NCI-H2081 (cell line): ENCODE measurements at places on chromosomes 7 and 10.

DNA sequence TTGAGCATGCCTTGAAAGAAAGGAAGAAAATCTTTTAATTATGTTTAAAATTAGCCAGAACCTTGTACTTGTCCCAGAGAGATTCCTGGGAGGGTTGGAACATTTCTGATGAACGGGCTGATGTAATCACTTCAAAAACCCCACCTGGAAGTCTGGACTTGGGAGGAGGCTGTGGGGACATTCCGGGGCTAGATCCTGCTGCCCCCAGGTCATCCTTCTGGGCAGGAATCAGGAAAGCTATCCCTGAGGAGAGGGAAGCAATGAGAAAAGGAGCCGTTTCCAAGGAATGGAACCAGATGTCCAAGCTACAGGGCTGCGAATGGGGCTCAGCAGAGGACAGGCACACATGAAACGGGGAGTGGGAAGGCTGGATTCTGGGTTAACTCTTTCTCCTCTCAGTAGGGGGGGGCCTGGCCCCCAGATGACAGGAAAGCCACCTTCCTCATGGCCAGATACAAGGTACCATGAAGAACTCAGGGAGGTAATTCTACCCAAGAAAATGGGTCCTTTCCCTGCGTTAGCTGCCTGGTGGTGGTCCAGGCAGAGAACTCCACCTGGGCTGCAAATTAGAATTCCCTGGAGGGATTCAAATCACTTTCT lies 280.1 kb downstream of the TCF7L2 start:
- DNase-seq: no peak

DNA sequence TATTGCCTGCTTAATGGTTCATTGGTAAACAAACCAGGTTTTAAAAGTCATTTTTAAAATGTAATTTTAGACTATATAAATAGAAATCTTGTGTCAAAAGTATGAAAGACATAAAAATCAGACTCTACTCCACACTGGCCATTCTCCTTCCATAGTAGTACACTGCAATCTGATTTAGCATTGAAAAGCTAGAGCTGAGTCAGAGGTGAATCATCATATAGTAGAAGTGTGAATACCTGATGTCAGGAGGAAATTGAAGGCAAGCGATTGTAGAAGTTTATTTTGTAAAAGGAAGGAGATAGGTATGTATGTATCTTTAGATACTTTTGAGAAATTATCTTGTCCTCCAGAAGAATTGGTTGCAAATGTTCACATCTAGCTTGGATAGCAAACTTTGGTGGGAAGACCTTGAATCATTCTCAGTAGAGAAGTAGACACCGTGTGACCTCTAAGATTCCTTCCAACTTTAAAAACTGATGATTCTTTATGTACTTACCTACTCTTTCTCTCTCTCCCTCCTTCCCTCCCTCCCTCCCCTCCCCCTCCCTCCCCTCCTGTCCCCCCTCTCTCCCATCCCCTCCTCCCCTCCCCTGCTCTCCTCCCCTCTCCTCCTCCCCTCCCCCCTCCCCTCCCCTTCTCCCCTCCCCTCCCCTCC lies 88.1 kb downstream of the BTAF1 start:
- DNase-seq: no peak

GRCh38 chr10:131155218-131155875 lies 156.2 kb downstream of the TCERG1L start:
- DNase-seq: no peak

DNA sequence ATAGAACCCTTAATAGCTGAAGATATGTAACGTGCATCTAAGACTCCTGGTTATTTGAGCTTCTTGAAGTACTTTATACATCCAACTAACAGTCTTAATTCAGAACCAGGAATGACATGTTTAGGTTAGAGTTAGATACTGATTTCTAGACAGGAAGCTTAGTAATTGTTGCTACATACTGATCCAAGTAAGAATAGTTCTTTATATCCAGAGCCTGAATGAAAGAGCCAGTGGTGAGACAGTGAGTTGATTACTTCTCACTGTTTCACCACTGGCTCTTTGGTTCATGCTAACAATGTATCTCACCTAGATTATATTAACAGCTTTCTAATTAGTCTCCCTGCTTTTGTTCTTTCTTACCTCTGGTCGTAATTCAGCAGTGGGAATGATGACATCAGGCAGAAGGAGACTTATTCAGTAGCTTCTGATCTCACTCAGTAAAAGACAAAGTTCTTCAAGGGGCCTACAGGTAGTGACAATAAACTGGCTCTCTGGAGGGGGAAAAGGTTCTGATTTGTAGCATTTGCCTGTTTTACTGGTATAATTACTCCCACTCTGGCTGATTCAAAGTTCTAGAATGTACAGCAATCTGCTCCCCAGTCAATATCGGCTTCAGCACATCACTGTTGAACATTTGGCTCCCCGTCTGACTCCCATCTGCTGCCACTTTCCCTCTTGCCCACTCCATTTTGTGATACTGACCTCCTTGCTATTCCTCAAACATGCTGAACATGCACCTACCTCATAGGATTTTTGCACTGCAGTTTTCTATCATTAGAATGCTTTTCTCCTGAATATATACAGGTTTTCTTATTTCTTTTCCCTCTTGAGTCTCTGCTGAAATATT lies 29.1 kb downstream of the MCU start:
- DNase-seq: no peak

DNA sequence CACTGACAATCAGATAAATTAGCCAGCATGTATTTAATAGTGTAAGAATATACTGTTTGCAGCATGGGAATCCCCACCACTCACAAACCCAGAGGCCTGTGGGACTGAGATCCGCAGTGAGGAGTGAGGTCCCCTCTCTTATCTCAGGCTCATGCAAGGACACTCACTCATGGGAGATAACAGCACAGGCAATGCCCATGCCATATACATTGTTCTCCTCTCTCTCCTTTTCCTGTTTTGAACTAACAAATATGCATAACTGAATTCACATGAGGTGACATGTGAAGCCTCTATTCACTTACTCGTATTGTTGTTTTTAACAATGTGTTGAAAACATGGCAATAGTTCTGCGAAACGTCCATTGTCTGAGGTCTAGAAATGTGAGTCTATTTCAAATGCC lies 230.5 kb downstream of the ARHGAP21 start:
- DNase-seq: no peak

DNA sequence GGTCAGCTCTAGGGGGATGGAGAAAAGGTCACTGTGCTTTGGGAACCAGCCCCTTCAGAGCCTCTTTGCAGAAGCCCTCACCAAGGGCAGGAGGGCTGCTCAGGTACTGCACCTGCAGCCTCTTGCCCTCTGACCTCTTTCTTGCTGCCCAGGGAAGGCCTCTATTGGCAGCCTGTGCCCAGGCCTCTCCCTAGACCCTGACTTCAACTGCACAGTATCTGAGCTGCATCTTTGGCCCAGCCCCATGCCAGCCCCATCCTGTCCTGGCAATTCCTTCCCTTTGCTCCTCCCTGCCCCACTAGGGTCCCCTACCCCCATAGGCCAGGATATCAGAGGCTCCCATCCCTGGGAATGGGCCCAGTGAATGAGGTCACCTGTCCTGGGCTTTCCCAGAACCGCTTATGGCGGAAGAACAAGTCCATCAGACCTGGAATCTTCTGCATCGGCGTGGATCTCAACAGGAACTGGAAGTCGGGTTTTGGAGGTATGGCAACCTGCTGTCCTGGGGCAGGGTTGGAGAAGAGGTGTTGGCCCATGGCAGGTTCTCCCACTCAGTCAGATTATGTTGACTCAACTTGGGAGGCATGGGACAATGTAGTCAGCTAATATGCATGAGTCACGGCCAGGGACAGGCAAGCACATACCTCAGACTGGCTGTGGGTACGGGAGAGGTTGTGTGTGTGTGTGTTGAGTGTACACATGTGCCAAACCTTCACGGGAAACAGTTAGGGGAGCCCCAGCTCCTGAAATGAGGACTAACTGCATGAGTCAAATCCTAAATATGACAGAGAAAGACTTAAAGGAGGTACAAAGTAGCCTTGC lies 17.1 kb upstream of the CPA1 start:
- no peak for DNase-seq

- no peak for DNase-seq
Observed at GRCh38 chr7:147423875-147424274, 1166.7 kb upstream of the C7orf33 start.

GRCh38 chr7:79862447-79863210 lies 272.0 kb upstream of the GNAI1 start:
- no peak for DNase-seq

- no peak for DNase-seq
Observed at GRCh38 chr10:26755443-26755903, 58.0 kb downstream of the PDSS1 start.

- no peak for DNase-seq
Observed at GRCh38 chr10:96285331-96285752, 14.0 kb upstream of the BLNK start.

DNA sequence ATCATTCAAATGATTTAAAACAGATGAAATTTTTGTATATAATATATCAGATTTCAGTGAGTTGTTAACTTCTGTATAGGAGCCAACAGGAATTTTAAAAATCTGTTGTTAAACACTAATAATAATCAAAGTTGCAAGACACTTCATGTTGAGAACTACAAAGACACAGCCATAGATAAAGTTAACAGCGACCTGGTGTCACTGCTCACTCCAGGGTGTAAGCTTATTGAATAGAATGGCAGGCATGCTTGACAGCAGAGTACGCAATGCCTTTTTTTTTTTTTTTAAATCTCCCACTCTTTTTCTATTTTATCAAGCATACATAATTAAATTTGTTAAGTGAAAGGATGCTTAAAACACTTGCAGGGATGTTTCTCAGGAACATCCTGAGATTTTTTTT lies 32.0 kb downstream of the PCDH15 start:
- DNase-seq: no peak

DNA sequence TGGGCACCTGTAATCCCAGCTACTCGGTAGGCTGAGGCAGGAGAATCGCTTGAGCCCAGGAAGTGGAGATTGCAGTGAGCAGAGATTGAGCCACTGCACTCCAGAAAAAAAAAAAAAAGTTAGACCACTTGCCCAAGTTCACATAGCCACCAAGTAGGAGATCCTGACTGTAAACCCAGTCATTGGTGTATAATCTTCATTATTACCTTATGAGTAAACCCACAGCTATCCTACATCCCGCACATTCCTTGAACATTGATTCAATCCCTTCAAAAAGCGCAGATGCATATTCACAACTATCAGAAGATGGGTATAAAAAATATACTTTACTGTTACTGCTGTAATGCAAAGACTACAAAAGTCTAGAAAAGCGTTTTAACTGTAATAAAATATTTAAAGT lies 512.9 kb downstream of the SUGCT start:
- no peak for DNase-seq

DNA sequence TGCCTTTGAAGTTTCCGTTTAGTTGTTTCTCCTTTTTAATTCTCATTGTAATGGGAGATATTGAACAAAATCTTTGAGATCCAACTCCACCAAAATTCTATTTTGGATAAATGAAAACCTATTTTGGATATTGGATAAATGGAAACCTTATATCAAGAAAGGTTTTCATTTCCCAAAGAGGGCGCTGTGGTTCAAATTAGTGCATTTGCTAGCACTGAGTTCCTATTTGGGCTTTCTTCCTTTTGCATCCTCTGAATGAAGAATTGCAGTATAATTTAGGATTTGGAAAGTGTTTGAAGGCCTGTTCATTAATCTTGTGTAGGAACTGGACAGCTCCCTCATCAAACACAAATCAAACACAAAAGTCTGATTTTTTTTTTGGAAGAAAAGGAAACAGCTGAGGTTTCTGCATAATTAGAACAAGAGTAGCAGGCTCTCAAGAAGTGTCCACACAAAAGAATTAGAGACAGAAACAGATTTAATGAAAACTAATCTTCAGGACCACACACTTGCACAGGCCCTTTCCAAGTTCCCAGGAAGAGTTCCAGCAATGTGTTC lies 80.8 kb upstream of the KLF14 start:
- DNase-seq: peak; percentile 19

DNA sequence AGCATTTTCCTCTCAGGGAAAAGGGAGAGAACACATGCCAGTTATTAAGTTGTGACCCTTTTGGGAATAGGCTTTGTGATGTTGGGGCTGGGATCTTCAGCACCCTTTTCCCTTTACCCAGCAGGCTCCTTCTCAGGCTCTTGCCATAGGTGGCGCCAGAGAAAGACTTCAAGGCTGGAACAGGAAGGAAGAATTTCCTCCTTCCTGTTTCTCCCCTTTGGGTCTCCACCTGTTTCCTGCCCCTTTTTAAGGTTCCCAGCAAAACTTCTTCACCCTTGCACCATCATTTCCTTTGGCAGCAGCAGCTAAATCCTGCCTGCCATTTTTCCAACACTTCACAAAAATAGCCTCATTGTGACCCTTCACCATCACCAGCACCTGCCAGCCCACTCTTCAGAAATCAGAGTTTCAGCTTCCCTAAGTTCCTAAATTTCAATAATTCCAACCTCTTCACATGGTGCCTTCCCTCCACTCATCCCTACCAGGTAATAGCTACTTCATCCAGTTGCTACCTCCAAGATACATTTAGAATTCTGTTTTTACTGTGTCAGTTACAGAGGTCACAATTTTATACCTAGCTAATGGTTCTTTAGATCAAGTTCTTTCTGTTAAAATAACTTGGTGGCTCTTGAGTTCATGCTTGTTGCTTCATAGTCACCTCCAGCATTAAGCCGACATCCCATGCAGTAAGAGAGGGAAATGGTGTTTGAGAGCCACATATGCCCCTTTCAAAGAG lies 22.4 kb upstream of the FOXK1 start:
- no peak for DNase-seq

- no peak for DNase-seq
Observed at GRCh38 chr10:79473496-79474095, 28.2 kb upstream of the ZCCHC24 start.

DNA sequence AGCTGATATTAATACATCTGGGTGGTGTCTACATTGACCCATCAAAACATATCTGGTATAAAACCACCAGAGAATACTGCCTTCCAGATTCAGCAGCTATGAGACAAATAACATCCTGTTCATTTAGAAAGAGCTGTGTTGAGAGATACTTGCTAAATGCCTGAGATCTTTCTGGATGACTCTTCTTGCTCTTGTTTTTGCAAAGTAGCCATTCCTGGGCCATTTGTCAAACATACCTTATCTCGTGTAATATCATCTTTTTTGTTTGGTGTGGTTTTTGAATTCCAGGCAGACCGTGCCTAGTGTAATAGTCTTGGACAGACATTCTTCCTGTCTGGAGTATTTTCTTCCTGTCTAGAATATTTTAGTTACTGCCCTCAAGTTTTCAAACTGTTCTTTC lies 74.7 kb upstream of the PRR15 start:
- no peak for DNase-seq

GRCh38 chr10:67790534-67791408 lies 47.2 kb downstream of the DNAJC12 start:
- no peak for DNase-seq

GRCh38 chr10:115026746-115027140 lies 66.4 kb upstream of the ATRNL1 start:
- peak; percentile 80 for DNase-seq

DNA sequence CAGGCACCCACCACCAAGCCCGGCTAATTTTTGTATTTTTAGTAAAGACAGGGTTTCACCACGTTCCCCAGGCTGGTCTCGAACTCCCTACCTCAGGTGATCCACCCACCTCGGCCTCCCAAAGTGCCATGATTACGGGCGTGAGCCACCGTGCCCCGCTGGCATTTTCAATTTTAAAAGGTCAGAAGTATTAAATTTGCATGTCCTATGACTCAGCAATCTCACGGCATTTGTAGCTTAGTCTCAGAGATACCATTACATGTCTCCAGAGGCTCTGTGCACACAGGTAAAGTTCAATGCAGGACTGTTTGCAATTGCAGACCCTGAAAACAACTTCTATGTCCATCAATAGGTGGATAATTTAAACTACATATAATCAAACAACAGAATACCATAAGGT lies 99.2 kb downstream of the DLG5 start:
- no peak for DNase-seq
